IPS-NIHi11 (cell line): ENCODE measurements at places on chromosomes 1 and 21.
A peak's percentile ranks its signal among the peaks of the same experiment; 100 is the strongest.

DNA sequence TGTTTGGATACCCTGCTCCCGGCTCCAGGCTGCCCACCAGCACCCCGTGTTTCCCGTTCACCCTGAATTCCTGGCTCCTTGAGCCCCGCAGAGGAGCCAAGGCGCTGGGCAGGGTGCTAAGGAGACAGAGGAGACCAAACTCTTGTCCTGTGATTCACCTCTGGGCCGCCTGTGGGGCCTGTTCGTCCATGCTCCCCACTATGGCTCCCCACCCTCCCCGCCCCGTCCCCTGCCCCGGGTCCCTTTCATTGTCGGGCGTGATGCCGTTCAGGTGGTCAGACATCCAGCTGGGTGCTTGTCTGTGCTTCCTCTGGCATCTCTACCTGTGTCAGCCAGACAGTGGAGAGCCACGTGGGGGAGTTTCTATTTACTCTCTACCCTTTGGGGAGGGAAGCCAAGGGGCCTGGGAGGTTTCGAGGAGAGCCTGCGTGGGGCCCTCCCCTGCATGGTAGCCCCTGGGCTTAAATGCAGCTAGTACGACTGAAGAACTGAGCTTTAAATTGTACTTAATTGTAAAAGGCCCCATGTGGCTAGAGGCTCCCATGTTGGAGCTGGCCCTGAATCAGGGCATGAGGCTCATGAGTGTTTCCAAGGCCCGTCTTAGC, 221.4 kb upstream of the TMEM51 start:
- no peak for DNase-seq

- DNase-seq, result peak; percentile 28
Measured at GRCh38 chr1:160282807-160283206, 2.1 kb downstream of the PEX19 start.

DNA sequence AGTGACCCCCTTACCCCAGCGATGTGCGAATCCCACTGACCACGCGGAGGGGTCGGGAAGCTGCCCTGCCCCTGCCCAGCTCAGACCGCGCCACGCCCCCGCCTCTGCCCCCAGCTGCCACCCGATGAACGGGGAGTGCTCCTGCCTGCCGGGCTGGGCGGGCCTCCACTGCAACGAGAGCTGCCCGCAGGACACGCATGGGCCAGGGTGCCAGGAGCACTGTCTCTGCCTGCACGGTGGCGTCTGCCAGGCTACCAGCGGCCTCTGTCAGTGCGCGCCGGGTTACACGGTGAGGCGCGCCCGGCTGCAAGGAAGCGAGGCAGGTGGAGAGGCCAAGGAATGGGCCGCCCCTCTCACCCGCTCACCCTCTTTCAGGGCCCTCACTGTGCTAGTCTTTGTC, 11.9 kb upstream of the LRRC71 start:
- no peak for DNase-seq

DNA sequence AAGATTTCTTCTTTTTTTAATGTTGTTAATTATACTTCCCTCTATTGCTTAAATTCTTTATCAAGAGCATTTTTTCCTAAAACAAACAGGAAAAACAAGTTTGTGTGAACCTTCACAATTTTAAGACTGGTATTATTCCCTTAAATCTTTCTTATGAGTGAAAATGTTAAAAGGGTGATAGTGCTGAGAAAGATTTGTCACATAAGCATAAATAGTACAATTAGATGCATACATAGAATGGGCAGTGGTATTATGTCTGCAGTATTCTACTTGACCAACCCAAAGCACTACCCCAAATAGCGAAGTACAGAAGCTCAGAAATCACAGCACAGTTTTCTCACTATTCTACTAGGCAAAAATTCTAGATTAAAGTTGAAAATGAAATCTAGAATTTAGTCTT, 18.0 kb downstream of the GOLPH3L start:
- no peak for DNase-seq

- DNase-seq, result no peak
Measured at GRCh38 chr1:17403081-17403480, 31.1 kb downstream of the PADI6 start.

GRCh38 chr1:10779841-10780240, 16.6 kb downstream of the CASZ1 start:
- no peak for DNase-seq

- no peak for DNase-seq
Measured at GRCh38 chr1:172515436-172515835, 17.5 kb upstream of the SUCO start.

DNA sequence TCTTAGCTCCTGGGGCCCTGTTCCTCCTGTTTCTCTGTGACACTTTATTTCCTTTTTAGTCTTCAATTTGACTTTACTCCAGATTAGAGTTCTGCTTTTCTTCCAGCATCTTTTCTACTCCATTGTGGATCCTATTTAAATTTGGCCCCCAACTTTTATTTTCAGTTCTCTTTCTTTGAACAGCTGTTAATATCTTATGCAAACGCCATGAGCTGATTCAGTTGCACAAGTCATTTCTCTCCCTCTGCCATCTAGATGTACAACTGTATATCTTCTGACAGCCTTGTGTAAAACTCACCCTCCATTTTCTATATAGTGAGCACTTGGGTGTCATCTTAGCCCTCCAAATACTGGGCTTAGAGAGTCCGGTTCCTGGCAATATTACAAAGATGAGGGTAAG, 42.2 kb downstream of the SPATA17 start:
- no peak for DNase-seq

DNA sequence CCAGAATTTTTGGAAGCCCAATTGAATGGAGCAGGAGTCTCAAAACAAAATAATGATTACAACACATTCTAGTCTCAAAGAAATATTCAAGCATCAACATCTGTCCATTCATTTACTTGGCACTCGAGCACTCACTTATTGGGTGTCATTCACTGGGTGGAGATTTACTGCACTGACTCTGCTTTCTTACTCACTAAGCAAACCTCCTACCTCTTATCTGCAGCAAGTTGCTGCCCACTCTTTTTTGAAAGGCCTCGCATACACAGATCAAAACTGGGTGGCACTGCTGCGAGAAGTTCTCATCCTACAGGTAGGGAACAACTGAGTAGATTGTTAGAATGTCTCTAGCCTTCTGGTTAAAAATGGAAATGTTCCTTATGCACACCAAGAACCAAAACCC, 18.0 kb downstream of the RHBDL2 start:
- no peak for DNase-seq

DNA sequence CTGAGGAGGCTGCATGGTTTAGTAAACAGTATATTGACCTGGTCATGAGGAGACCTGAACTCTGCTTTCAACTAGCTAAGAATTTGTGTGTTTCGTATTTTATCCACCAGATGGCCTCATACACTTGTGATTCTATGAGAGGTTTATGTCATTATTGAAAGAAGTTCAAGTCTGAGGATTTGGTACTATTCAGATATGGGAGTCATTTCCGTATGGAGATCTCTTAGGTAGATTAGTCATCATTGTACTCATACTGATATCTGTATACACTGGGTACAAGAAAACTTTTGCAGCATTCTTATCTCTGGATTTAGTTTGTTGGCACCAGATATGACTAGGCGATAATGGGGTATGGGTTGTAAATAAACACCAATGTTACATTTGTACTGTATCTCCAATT, 26.6 kb downstream of the ATF6 start:
- DNase-seq, result peak; percentile 42

- DNase-seq, result no peak
Measured at GRCh38 chr21:27569091-27569490, 602.2 kb upstream of the ADAMTS5 start.

GRCh38 chr1:224707843-224708725, 92.0 kb downstream of the CNIH3 start:
- DNase-seq, result no peak
